ENCODE measurements at places on chromosomes 16 and 17.

DNA sequence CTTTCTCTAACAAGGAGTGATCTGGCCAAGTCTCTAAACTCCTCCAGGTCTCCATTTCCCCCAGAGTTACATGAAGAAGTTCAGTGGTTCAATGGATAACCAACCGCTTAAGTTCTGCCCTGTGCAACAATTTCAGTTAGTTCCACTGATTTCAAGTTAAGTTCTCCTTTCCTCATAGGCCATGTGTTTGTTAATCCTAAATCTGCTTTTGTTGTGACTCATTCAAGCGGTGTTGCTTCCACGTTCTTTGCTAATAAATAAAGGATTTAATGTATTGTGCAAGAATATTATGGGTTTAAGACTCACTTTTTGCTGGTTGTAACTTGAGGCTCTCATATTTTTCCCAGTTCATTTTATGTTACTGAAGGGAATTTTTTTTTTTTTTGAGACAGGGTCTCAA, 36.3 kb downstream of the GNA13 start:
- peak; percentile 33 for DNase-seq

DNA sequence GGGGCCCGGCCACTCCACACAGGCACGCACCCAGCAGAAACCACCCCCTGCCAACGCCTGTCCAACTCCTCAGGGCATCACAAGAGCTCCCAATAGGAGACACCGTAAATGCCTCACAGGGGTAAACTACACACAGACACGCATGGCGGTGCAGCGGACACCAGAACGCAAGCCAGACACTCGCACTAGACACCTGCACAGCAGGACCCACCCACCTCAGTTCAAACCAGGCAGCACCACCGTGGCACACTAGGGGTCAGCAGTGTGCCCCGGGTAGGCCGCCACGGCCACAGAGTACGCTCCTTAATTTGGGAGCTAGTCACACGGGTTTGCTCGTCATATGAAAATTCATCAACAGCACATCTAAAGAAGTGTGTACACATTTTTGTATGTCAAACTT, 3.4 kb downstream of the SLC38A10 start:
- peak; percentile 71 for DNase-seq

DNA sequence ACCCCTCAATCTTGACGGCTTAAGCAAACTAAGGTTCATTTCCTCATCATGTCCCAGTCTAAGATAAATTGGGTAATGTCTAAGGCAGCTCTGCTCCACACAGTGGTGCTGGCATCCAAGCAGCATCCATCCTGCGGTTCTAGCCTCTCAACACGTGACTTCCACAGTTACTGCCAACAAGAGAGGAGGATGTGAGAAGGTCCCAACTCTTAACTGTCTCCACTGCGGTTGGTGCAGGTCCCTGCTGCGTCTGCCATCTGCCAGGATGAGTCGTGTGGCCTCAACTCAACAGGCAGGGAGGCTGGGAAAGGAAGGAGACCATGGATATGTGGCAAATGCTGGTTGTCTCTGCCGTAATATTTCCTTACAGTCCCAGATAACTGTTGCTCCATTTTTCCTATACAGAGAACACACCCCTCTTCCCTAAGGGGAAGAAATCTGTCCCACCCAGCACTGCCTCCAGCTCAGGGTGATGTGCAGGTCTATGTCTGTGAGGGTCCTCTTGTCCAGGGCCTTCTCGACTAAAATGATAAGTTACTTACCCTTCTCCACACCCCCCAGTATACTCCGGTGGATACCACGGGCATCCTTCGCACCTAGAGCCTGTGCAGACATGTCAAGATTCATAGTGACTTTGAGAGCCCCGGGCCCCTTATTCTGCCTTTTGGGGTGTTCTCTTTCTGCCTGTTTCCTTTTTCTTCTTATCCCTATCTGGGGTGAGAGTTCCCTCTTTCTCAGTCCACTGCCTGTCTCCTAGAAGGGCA, 64.7 kb downstream of the KCNJ18 start:
- no peak for DNase-seq

- no peak for DNase-seq
Observed at GRCh38 chr17:5772720-5773119, 188.4 kb upstream of the NLRP1 start.

DNA sequence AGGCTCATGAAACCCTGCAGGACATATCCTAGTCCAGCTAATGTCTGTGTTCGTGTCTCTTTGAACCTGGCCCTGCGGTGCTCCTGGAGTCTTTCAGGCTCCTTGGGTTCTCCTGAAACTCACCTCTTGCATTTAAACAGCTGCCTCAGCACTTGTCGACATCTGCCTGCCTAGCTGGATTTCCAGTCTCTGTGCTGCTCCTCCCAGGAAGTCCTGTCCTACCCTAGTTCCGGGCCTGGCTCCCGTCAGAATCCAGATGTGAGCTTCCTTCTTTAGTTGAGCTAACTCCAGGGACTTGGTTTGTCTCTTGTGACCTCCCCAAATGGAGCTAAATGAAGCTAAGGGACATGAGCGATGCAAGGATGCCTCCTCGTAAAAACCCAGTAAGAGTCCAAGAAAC, 155.2 kb upstream of the PIRT start:
- peak; percentile 83 for DNase-seq

GRCh38 chr17:5434984-5435383, 4.0 kb downstream of the C1QBP start:
- DNase-seq: no peak

GRCh38 chr16:56226187-56226586, 34.9 kb downstream of the GNAO1 start:
- DNase-seq: no peak

- DNase-seq: peak; percentile 66
Observed at GRCh38 chr17:66791347-66791746, 43.6 kb upstream of the CACNG5 start.

DNA sequence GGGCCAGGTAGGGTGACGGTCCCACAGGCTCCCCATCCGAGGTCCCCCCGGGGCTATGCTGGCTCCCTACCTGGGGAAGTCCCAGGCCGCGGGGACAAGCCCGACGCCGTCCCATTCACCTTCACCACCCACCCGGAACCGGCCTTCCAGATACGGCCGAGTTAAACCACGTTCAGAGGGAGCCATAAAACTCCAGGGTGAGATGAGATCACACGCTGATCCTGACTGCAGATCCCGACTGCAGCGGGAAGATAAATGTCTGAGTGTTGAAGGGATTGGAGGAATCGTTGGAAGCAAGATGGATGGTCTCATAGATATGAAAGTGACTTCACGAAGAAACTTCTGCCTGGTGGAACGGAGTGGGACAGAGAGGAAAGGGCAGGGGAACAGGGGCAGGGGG, 13.6 kb upstream of the C1QTNF8 start:
- no peak for DNase-seq

DNA sequence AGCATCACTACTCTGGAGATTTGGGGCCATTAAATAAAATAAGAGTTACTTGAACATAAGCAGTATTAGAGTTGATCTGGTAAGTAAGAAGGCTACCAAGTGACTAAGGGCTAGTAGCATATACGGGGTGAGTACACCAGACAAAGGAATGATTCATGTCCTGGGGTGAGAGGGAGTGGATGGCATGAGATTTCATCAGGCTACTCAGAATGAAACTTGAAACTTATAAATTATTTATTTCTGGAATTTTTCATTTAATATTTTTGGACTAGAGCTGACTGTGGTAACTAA, 2.3 kb downstream of the SLFN5 start:
- no peak for DNase-seq

GRCh38 chr16:89744813-89745212, 23.5 kb downstream of the ZNF276 start:
- DNase-seq: no peak

GRCh38 chr17:80760511-80760911, 215.9 kb downstream of the RPTOR start:
- no peak for DNase-seq

GRCh38 chr17:56887105-56887504, 26.7 kb downstream of the TRIM25 start:
- DNase-seq: no peak

- no peak for DNase-seq
Observed at GRCh38 chr16:85026703-85027102, 892 bp upstream of the KIAA0513 start.

DNA sequence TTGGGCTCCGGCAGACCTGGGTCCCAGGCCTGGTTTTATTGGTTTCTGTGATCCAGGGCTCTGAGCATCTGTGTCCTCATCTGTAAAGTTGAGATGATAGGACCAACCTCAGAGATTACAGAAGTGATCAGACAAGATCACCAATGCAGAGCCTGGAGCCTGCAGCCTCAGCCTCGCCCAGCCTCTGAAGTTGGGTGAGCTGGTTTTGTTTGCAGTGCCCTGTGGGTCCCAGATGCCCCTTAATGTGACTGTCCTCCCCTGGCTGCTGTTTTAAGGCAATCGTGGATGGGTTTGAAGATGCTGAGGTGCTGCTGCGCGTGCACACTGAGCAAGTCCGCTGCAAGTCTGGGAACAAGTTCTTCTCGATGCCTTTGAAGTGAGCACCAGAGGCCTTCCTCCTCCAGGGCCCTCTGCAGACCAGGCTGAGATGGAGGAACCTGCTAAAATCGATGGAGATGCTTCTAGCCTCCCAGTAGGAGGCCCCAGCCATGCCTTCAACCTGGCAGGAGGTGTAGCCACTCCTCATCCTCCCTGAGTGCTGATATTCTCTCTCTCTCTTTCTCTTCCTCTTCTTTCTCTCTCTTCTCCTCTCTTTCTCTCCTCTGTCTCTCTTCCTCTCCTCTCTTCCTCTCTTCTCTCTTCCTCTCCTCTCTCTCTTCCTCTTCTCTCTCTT, 5.6 kb upstream of the MMP15 start:
- no peak for DNase-seq

GRCh38 chr16:66359012-66359411, 7.5 kb upstream of the CDH5 start:
- DNase-seq: no peak

DNA sequence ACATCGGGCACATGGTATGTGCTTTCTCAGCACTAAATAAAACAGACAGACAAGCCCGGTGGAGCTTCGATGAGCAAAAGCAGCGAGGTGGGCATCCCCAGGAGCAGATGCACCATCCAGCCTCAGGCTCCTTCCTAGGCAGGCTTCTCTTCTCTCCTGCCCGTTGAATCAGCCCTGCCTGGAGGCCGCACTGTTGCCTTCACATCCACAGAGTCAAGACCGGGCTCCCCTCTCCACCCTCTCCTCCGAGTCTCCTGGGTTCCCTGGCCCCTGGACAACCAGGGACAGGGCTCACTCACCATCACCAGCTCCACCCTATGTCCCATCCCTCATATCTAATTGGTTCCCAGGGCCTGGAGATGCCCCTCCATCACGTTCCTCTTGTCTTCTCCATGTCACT, 79.7 kb upstream of the RCVRN start:
- no peak for DNase-seq

DNA sequence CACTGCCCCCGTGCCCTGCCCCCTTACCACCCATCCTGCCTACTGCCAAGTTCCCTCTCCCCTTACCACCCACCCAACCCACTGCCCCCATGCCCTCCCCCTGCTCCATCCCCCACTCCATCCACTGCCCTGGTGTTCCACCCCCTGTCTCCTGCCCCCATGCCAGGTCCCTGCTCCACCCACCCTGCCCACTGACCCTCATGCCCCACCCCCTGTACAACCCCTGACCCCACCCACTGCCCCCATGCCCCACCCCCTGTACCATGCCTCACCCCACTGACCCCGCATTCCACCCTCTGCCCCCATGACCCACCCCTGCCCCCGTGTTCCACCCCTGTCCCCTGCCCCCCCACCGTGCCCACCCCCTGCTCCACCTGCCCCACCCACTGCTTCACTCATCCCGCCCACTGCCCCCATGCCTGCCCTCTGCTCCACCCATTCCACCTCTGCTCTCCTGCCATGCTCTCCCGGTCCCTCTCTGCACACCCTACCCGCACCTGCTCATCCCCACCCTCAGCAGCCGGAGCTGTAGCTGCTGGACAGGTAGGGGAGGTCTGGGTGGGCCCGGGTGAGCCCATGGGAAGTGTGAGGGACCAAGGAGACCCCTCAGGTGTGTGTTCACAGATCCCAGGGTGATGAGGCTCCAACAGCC, 7.4 kb upstream of the FN3KRP start:
- DNase-seq: no peak

DNA sequence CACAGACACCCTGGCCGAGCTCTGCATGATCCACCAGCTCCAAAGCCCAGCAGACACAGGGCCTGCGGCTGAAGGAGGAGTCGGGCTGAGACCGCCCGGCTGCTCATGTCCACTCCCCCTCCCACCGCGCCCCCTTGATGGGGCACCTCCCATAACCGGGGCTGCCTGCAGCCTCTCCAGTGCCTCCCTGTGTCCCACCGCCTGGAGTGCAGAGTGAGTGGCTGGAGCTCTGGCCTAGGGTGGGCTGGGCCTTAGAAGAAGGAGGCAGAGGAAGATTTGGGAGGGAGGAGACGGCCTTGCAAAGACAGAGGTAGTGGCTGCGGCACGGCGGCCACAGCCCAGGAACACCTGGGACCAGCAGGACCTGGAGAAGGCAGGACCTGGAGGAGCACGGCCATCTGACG, 4.0 kb downstream of the CBFA2T3 start:
- no peak for DNase-seq

DNA sequence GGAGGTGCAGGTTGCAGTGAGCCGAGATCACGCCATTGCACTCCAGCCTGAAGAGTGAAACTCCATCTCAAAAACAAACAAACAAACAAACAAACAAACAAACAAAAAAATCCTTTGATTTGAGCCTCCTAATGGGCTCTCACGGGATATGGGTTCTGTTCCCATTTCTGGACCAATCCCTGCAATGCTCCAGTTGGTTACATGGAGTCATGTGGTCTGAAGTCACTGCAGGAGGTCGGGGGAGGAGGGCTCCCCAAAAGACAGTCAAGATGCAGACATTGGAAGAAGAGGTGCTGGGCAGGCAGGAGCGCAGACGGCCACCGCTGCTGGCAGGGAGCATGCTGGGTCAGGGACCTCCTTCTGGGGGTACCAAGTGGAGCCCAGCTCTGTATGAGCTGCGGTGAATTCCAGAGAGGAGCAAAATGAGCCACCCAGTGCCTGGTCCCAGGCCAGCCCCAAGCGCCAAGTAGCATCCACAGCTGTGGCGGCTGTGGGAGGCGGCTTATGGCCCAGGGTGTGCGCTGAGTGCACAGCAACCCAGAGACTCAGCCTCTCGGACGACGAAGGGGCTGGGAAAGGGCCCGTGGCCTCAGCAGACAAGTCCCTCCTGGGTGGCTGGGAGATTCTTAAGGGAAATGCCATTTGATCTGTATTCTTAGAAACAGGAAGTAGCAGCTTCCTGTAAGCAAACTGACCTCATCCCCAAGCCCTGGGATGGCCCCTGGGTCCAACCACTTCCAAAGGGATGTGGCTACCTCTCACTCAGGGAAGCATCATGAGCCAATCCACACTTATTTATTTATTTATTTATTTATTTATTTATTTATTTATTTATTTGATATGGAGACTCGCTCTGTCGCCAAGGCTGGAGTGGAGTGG, 19.6 kb upstream of the ATP2A3 start:
- DNase-seq: peak; percentile 75

DNA sequence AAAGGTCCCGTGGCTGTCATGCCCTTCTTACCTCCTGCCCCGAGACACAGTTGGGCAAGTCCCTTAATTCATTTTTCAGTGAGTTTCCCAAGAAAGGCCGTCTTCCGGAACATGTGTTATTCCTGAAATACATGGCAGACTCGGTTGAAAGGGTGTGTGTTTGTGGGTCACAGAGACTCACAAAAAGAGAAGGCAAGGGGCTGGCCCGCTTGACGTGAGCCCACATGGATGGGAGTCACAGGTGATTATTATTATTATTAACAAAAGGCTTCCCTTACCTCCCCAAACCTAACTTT, 34.1 kb upstream of the CCR7 start:
- no peak for DNase-seq

GRCh38 chr16:56363781-56364565, 61.4 kb downstream of the AMFR start:
- no peak for DNase-seq

- DNase-seq: peak; percentile 6
Observed at GRCh38 chr16:12620150-12620549, 183.5 kb downstream of the CPPED1 start.

GRCh38 chr17:269616-270514, 82.7 kb downstream of the RPH3AL start:
- DNase-seq: no peak

Data from muscle of leg (tissue), 16 donors.